ENCODE measurements at places on chromosomes 4 and X. TPM values are rescaled to one million over a fixed set of nuclear protein-coding genes. Genes with fewer than 3 reads are reported as not detected.

DNA sequence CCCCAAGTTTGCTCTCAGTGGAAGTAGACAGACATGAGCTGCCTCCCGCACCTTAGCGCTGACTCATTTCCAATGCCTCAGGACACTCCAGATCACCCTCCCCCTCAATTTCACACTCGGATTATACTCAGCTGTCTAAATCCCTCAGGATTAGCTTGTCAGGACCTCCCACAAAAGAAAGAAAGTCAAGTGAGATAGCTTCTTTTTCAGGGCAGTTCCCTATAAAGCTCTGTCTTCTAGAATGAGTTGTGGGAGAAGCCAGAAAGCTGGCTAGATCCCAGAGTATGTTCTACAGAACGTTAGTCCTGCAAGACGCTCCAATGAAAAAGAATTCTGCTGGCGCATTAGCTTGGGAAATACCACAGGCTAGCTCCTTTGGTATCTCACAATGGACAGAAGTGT lies 51.2 kb upstream of the MTNR1A start:
- H3K27ac ChIP-seq = no peak overlapping the region
- peak; percentile 46 for DNase-seq
- H3K4me1 ChIP-seq = no peaks in the 10 kb centered on the region
- peaks cover 3% of the 10 kb centered on the region for H3K36me3 ChIP-seq

DNA sequence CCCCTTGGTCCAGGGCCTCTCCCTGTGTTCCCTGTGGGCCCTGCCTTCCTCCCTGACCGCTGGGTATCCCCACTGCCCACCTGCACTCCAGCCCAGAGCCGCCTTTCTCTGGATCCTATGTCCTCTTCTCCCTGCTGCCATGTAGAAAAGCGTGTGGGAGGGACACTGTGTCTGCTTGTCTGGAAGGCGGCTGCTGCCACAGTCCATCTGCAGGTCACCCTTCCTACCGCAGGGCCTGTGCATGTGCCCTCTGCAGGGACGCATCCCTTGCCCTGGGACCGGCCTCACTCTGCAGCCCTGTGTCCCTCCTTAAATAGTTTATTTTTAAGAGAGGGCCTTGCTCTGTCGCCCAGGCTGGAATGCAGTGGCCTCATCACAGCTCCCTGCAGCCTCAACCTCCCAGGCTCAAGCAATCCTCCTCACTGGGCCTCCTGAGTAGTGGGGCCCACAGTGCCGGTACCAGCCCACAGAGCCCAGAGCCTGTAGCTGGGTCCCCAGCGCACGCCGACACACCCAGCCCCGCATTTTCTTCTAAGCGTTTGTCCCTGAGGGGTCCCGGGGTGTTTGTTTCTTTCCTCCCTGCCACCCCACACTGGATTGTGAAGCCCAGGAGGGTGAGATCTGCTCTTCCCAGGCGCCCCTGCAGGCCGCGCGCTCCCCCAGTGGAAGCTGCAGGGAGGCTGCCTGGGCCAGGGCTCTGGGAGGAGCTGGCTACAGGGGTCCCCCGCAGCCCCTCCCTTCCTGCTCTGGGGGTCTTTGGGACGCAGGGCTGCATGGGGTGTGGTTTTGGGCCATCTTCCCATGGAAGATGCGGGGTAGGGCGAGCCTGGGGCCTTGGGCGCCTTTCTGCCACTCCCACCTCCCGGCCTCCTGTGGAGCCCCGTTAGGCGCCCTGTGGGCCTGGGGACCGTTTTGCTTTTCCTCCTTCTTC lies 12.8 kb upstream of the NAT8L start:
- H3K27ac ChIP-seq = no peak overlapping the region
- H3K4me3 ChIP-seq = no peak overlapping the region
- DNase-seq = no peak
- peaks cover 2% of the 10 kb centered on the region for H3K4me1 ChIP-seq
- H3K27me3 ChIP-seq = peaks cover 4% of the 10 kb centered on the region
- H3K36me3 ChIP-seq = no peaks in the 10 kb centered on the region

DNA sequence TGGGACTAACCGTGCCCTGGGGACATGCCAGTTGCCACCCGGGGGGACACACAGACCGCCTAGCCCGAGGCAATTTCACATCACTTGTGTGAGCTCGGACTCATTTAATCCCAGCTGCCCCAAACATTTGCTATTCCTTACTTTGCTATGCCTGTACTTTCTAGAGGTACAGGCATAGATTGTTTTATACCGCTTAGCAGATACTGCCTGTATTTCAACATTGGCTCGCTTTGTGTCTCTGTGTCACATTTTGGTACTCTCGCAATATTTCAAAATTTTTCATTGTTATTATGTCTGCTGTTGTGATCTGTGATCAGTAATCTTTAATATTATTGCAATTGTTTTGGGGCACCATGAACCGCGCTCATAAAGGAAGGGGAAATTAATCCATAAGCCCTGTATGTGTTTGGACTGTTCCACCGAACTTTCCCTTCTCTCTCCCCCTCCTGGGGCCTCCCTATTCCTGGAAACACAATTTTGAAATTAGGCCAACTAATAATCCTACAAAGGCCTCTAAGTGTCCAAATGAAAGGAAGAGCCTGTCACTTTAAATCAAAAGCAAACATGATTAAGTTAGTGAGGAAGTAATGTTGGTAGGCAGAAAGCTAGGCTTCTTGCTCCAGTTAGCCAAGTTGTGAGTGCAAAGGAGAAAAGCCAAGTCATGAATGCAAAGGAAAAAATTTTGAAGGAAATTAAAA lies 568 bp upstream of the CASP6 start:
- H3K27me3 ChIP-seq = no peaks in the 10 kb centered on the region
- peak overlapping the region; percentile 97 for H3K27ac ChIP-seq
- no peaks in the 10 kb centered on the region for H3K36me3 ChIP-seq
- H3K4me1 ChIP-seq = peaks cover 28% of the 10 kb centered on the region
- peak; percentile 12 for DNase-seq

DNA sequence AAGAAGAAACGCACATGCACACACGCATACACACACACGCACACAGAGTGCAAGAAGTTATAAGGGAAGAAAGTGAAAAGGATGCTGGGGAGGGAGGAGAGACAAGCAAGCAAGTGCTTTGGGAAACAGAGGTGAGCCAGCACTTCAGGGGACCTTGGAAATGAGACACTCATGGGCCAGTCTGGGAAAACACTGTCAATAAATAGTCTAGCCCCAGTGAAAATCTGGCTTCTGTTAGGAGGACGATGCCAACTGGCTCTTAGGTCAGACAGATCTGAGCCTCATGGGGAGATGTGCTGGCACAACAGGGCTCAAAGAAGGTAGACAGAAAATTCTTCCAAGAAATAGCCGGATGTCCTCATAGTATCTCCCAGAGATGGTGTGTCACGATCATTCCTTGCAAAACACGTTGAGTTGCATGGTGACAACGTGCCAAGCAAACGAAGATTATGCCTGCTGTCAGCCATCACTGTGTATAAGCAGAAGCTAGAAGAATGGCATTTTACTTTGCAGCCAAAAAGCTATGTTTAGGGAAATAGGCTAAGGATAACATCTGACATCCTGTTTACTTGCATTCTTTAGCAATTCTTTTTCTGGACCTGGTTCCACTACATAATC lies 557 bp upstream of the ARHGEF6 start:
- no peaks in the 10 kb centered on the region for H3K27me3 ChIP-seq
- DNase-seq = no peak
- no peaks in the 10 kb centered on the region for H3K36me3 ChIP-seq
- no peak overlapping the region for H3K4me3 ChIP-seq

GRCh38 chr4:30005995-30006394 lies 714.2 kb upstream of the PCDH7 start:
- DNase-seq = no peak
- H3K27ac ChIP-seq = no peak overlapping the region
- H3K4me1 ChIP-seq = no peaks in the 10 kb centered on the region
- no peaks in the 10 kb centered on the region for H3K36me3 ChIP-seq

- no peaks in the 10 kb centered on the region for H3K36me3 ChIP-seq
- no peak overlapping the region for H3K27ac ChIP-seq
- H3K4me1 ChIP-seq = no peaks in the 10 kb centered on the region
- no peak overlapping the region for H3K4me3 ChIP-seq
- DNase-seq = no peak
- H3K27me3 ChIP-seq = no peaks in the 10 kb centered on the region
Observed at GRCh38 chrX:23251043-23251442, 83.6 kb upstream of the PTCHD1 start.

GRCh38 chrX:47218280-47218919 lies at the start of gene CDK16:
CDK16 (plus strand) TSS chrX:47218681; CDS start chrX:47223558, 4,877 bp downstream.
- H3K36me3 ChIP-seq = no peaks in the 10 kb centered on the region
- DNase-seq = peak; percentile 91
- no peaks in the 10 kb centered on the region for H3K27me3 ChIP-seq
- H3K4me3 ChIP-seq = peak within 1 kb of the TSS; percentile 56

DNA sequence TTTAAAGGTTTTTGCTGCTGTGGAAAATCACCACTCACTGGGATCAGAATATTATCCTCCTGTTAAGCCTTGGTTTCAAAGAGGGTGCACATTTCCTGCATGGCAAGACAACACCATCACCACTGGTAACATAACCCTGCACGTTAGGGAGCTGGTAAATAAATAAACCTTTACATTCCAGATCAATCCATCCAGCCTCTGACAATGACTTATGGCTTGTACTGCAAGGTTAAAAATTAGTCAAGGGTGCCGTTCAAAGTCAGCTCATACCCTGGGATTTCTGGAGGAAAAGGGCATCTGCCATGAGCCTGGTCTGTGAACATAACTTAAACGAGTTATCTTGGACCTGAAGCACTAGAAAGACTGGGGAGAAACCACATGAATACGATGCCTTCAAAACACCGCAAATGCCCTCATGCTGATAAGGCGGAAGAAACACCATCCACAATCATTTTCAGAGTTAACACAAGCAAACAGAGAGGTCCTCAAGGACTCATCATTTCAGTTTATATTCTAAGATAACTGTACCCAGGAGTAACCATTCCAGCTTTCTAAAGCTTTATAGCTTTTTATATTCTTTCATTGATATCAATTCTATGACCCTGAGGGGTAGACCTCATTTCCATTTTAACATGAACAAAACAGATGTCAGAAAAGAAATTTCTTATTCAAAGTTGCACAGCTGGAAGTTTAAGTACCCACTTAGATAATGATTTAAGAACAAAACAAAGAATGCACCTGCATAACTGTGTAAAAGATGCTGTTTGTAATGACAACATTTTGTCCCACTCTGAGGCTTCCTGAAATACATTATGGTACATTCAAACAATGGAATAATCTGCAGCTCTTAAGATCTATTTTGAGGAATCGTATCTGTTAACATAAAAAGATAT lies 103.1 kb downstream of the NPNT start:
- no peaks in the 10 kb centered on the region for H3K27me3 ChIP-seq
- H3K4me3 ChIP-seq = no peak overlapping the region
- DNase-seq = peak; percentile 23
- peaks cover 11% of the 10 kb centered on the region for H3K4me1 ChIP-seq
- no peaks in the 10 kb centered on the region for H3K36me3 ChIP-seq

DNA sequence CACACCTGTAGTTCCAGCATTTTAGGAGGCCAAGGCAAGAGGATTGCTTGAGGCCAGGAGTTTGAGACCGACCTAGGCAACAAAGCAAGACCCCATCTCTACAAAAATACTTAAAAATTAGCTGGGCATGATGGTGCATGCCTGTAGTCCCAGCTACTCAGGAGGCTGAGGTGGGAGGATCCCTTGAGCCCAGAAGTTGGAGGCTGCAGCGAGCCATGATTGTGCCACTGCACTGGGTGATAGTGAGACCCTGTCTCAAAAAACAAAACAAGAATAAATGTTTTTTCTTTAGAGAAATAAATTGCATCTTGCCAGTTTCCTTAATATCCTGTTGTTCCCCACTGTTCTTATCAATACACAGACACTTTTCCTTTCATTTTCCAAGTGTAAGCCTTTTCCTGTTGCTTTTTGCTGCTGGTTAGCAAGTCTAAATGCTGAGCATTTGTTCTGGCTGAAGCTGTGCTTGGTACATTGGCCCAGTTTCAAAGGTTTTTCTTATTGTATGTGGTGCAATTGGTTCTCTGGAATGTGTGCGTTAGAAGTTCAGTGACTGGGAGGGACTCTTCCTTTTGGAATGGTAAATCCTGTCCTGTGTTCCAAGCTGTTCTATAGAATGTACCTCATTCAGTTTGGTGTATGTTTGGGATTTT lies 98.2 kb downstream of the AFF1 start:
- H3K27ac ChIP-seq = peak overlapping the region; percentile 65
- H3K27me3 ChIP-seq = no peaks in the 10 kb centered on the region
- H3K4me1 ChIP-seq = peaks cover 42% of the 10 kb centered on the region
- peak; percentile 49 for DNase-seq

GRCh38 chrX:20032201-20032600 lies 41.3 kb upstream of the BCLAF3 start:
- H3K4me1 ChIP-seq = peaks cover 7% of the 10 kb centered on the region
- H3K4me3 ChIP-seq = no peak overlapping the region
- H3K27ac ChIP-seq = no peak overlapping the region
- no peaks in the 10 kb centered on the region for H3K27me3 ChIP-seq
- H3K36me3 ChIP-seq = no peaks in the 10 kb centered on the region
- DNase-seq = no peak

DNA sequence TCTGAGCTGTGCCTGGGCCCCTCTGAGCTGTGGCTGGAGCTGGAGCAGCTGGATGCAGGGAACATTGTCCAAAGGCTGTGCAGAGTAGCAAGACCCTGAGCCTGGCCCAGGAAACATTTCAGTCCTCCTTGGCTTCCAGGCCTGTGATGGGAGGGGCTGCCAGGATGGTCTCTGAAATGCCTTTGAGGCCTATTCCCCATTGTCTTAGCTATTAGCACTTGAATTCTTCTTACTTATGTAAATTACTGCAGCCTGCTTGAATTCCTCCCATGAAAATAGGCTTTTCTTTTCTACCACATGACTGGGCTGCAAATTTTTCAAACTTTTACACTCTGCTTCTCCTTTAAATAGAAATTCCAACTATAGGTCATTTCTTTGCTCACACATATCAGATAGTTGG lies 349.8 kb upstream of the KLHL4 start:
- H3K4me1 ChIP-seq = no peaks in the 10 kb centered on the region
- H3K27me3 ChIP-seq = no peaks in the 10 kb centered on the region
- no peak overlapping the region for H3K4me3 ChIP-seq

DNA sequence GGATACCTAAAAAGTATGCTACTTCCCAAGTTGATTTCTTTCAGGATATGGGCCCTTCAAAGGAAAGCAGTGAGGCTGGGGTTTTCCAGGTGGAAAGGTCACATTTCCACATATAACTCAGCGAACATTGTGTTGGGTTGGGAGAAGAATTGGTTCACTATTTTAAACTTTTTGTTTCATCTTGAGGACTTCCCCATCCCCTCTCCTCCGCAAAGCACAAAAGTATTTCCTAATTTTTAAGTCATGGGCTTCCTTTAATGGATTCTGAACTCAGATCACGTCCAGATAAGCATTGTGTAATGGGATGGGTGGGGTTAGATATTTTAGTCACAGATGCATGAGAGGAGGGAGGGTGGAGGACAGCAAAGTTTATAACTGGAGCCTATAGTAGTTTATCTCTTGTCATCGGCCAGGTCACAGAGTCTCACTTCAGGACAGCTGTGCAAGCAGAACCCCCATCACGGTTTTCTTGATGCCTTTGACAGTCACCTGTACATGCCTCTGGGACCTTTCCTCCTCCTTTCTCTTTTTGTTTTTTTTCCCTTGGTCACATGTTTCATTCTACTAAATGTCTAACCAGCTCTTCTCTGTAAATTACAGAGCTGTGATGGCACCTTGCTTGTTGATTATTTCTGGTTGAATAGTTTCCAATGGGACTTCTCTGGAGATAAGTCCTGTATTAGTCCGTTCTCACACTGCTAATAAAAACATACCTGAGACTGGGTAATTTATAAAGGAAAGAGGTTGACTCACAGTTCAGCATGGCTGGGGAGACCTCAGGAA lies 115.4 kb downstream of the PTTG2 start:
- no peaks in the 10 kb centered on the region for H3K27me3 ChIP-seq
- DNase-seq = peak; percentile 34
- no peak overlapping the region for H3K4me3 ChIP-seq
- peaks cover 28% of the 10 kb centered on the region for H3K4me1 ChIP-seq
- no peaks in the 10 kb centered on the region for H3K36me3 ChIP-seq

FGFRL1 gene
- 27.8 TPM for polyA plus RNA-seq

AREG gene
- 129 TPM for polyA plus RNA-seq

KLB gene
- 11.5 TPM for polyA plus RNA-seq

CT45A1 gene
- not detected for polyA plus RNA-seq

SPRY1 gene
- 40.1 TPM for polyA plus RNA-seq

Measured in hepatocyte (in vitro differentiated cells).